ENCODE measurements at places on chromosomes 4 and X. TPM values are rescaled to one million over a fixed set of nuclear protein-coding genes. Genes with fewer than 3 reads are reported as not detected.

The DEFB131A gene
- total RNA-seq: not detected

The CPE gene
- 71.6 TPM for total RNA-seq

The MND1 gene
- total RNA-seq: not detected

The TRIM60 gene
- total RNA-seq: not detected

The MAGEC1 gene
- total RNA-seq: not detected

The SMIM10L2A gene
- total RNA-seq: 2.9 TPM

The GJB1 gene
- total RNA-seq: 31.4 TPM

The GPR50 gene
- total RNA-seq: not detected

The EREG gene
- total RNA-seq: not detected

The IL13RA1 gene
- total RNA-seq: 15.2 TPM

The HSFX1 gene
- total RNA-seq: 0.26 TPM

The ANAPC10 gene
- total RNA-seq: 10.9 TPM

The GC gene
- total RNA-seq: 34.8 TPM

The MAGEA8 gene
- total RNA-seq: not detected

The ZNF141 gene
- total RNA-seq: 24.1 TPM

The EXOC1L gene
- not detected for total RNA-seq

The HSD17B13 gene
- 0.66 TPM for total RNA-seq

The LUZP4 gene
- total RNA-seq: not detected

The CT83 gene
- not detected for total RNA-seq

The FHIP1A gene
- 23.7 TPM for total RNA-seq

The ZAR1 gene
- total RNA-seq: not detected

The MAD2L1 gene
- not detected for total RNA-seq

The PPEF2 gene
- not detected for total RNA-seq

The COX7B2 gene
- not detected for total RNA-seq

Data from body of pancreas (tissue), 4 donors.